ENCODE measurements at places on chromosomes 12 and 14.

DNA sequence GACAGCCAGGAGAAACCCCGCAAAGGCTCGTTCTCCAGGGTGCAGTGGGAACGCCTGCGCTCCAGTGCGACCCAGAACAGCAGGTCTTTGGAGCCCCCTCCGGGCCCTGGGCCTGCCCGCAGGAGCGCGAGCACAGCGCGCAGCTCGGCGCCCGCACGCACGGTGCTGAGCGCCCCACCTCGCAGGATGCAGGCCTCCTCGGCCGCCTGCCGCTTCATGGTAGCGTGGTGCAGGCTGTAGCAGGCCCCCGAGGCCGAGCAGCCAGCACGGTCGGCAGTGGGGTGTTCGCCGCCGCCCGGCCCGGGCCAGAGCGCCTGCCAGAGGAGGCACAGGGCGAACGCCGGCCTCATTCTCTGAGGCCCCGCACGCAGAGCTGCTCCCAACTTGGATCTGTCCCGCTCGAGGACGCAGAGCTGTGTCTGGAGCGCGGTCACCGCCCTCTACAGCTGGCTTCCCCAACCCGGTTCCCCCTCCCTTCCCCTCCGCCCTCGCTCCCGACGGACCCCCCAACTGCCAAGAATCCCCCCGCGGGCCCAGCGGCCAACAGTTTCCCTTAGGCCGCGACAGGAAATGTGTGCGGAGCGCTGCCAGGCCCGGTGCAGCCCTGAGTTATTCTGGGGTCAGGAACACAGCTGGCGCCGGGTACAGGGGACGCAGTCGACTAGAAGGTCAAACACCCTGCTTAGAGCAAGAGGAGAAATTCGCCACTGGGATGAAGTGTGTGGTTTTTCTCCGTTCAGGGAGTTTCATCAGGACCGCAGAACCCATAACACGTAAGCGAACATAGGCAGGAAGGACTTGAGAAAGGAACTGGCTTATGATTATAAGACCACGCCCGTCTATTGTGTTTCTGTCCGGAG is at the start of gene CLEC14A:
Gene CLEC14A (minus strand): TSS at position 421 of the 860 bp plus-strand sequence. CDS start 71 bp downstream, at position 350.
- no peak for DNase-seq

GRCh38 chr14:43568022-43568421 is 939.1 kb downstream of the FSCB start:
- no peak for DNase-seq

DNA sequence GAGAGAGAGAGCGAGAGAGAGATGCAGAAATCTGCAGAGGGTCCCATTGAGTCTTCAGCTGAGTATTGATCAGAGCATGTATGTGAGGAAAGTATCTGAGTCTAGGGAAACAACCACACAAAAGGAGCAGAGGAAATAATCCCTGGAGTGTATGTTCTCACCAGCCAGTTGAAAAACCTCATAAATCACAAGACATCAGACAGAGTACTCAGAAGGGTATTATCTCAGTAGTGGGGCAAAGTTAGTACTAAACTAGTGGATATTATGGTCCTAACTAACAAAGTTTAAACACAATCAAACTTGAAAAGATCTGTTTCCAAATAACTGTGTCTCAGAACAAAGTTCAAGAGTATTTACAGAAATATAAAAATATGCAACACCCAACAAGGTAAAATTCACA is 36.5 kb upstream of the CTDSP2 start:
- no peak for DNase-seq

DNA sequence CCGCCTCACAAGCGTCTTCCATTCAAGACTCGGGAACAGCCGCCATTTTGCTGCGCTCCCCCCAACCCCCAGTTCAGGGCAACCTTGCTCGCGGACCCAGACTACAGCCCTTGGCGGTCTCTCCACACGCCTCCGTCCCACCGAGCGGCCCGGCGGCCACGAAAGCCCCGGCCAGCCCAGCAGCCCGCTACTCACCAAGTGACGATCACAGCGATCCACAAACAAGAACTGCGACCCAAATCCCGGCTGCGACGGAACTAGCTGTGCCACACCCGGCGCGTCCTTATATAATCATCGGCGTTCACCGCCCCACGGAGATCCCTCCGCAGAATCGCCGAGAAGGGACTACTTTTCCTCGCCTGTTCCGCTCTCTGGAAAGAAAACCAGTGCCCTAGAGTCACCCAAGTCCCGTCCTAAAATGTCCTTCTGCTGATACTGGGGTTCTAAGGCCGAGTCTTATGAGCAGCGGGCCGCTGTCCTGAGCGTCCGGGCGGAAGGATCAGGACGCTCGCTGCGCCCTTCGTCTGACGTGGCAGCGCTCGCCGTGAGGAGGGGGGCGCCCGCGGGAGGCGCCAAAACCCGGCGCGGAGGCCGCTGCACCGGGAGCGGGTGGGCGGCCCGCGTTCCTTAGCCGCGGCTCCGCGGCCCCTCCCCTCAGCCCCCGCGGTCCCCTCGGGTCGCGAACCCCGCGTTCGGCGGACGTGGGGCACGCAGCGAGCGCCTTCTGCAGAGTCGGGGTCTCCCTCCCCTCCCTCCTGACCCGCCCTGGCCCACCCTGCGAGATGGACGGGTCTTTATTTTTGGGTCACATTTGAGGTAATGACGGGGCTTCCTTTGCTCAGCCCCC is at the start of gene UBC:
Gene UBC (minus strand): TSS at position 259 of the 847 bp plus-strand sequence. CDS start 879 bp downstream, outside the sequence.
- peak; percentile 86 for DNase-seq

DNA sequence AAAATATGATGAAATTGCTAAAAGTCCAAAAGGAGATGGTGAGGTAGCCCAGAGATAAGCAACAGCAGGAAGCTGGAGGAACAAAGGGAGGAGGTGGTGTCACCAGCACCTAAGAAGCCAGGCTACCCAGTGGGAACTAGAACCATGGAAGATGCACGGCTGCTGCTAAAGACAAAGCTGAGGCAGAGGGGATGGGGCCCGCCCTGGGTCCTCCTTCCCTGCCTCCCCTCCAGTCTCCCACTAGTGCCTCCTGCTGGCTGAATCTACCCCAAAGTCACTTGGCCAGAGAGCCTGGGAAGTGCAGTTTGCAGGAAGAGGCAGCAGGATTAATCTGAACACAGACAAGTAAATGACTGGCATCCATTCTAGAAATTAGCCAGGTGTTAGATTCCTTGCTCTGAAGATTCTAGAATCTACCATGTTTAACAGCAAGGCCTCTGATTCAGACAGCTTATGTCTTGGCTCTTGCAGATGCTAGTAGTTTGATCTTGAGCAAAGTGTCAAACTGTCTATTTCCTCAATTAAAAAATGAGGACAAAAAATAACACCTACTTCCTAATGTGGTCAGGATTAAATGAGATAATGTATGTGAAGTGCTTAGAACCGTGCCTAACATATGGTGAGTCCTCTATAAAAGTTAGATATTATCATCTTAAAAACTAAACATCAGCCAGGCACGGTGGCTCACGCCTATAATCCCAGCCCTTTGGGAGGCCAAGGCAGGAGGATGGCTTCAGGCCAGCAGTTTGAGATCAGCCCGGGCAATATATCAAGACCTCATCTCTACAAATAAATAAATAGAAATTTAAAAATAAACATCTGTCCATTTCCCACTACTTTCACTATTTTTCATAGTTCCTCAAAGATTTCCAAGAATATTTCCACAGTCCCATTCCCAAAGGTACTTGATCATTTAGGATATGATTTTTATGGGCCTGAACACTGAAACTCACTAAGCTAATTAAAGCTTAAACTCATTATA is 5.8 kb upstream of the LRP10 start:
- no peak for DNase-seq

- DNase-seq = no peak
Measured at GRCh38 chr12:92297932-92298696, 152.5 kb upstream of the BTG1 start.

- DNase-seq = no peak
Measured at GRCh38 chr14:59256331-59256730, 67.9 kb downstream of the DAAM1 start.

- DNase-seq = no peak
Measured at GRCh38 chr12:111927346-111927745, 85.3 kb downstream of the MAPKAPK5 start.
